ENCODE measurements at places on chromosomes 7 and 10.
A peak's percentile ranks its signal among the peaks of the same experiment; 100 is the strongest.

DNA sequence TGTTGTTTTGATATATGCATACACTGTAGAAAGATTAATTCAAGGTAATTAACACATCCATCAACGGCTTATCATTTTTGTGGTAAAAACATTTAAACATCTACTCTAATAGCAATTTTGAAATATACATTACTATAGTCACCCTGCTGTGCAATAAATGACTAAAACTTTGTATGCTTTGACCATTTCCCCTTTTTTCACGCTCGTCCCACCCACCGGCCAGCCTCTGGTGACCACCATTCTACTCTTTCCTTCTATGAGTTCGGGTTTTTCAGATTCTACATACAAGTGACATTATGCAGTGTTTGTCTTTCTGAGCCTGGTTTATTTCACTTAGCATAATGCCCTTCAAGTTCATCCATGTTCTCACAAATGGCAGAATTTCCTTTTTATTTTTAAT, 21.3 kb downstream of the CYCS start:
- ATAC-seq, result no peak

DNA sequence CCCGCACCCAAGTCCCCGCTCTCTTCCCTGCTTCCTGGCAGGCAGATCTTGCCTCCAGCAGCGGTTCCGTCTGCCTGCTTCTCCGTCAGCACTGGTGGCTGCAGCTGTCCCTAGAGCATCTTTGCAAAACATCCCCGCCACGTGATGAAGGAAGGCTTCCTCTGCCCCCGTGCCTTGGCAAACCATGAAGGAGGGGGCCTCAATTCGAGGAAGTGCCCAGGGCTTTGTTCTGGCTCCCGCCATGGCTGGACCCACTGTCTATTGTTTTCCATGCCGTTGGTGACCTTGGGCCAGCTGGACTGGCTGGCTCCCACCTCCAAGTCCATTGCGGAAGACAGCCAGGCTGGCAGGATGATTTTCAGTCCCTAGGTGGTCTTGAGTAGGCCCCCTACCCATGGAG, 13.2 kb upstream of the AQP1 start:
- no peak for ATAC-seq

DNA sequence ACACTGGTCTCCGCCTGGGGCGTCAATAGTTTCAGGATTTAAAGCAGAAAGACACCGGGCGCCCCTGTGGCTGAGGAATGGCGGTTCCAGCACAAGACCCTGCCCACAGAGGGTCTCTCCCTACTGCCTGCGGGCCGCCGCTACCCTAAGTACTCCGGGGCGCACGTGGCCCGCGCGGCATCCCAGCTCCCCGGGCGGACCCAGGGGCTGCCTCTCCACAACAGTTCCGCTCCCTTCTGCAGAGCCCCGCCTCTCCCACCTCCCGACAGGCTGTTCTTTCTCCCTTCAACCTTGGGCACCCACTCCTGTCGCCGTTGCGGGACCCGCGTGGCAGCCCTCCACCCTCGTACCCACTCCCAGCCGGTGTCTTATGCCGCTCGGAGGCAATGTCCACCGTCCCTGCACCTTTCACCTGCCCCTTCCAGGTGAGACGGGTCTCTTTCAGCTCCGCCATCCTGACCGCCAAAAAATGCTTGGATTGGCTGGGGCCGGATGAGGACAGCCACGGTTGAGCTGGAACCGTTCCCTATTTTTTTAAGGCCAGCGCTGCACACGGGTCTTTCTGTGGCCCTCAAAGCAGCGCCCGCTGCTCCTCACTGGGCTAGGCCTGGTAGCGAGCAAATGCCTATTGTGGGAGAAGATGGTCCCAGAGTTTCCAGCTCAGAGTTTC, 1.6 kb upstream of the NKX2-3 start:
- no peak for ATAC-seq

GRCh38 chr7:157136372-157136771, 2.4 kb upstream of the UBE3C start:
- ATAC-seq, result no peak

DNA sequence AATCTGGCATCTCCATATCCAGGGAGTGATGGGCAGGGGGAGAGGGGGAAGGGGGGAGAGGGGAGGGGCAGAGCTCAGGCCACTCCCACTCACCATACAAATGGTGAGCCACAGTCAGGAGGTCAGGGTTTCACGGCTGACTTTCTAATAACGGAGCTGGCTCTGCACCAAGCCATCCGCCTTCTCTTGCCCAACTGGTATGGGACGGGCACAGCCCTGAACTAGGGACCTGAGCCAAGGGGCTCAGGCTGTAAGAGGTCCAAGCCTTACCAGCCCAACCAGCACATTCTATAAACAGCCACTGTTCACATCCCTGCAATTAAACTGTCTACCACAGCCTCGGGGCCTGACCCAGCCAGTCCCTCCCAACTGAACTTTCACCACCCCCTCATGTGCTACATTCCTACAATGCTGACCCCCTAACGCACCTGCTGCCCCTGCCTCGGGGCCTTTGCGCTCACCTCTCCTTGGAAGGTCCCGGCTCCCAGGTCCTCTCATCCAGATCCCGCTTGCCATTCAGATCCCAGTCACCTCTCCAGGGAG, 32.5 kb downstream of the RGS10 start:
- no peak for ATAC-seq

DNA sequence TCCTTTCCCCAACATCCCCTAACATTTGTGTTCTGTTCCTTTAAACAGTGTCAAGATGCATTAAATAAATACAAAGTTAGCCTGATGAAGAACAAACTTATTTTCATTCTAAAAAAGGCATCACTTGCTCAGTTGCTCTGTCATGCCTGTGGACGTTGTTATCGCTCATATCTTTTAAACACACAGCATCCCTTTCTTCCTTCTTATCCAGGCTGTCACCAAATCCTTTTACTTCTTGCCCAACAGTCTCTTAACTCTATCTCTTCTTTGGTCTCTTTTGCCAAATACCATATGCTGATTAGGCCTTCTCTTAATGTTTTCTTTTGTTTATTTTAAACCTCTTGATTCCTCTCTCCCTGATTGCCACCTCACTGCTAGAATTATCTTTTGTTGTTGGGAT, 43.9 kb downstream of the DKK1 start:
- ATAC-seq, result no peak

DNA sequence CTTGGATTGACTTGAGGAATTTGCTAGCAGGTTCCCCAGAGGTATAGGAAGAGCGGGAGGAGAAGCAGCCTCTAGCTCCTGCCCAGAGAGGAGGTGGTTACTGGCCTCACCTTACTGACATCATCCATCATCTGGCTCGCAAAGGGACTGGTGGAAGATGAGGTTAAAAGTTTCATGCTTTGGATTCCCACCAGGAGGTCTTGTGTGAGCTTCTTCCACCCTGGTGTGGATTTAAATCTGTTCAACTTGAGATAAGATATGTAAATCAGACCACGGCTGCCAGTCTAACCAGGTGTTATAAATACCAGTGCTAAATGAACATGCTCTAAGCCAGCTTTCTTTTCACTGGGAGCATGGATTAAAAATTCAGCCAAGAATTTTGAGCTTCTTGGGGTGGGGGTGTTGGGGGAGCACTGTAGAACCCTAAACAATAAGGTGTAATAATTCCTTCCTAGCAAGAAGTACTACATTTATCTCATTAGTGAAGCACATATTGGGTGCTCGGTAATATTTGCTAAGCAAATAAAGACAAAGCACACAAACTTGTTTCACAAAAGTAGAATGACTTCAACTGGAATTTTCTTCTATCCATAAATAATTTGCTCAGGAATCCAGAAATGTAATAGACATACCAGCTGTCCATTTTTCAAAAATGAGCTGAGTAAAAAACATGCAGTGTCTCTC, 7.8 kb downstream of the PROSER2 start:
- no peak for ATAC-seq

DNA sequence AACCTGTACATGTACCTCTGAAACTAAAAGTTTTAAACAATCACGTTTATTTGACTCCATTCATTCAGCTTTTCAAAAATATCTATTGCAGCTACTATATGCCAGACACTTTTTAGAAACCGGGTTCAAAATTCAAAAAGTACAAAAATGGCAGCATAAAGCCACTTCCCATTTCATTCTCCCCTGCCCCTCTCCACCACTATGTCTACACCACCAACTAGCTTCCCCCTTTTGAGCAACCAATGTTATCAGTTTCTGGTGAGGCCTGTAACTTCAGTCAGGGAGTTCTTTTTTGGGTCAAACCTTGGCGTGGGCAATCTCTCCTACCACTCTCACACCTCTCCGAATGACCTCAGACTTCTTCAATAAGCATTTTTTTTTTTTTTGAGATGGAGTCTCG, 11.5 kb upstream of the HHEX start:
- no peak for ATAC-seq

GRCh38 chr10:100620087-100620835, 84.5 kb downstream of the HIF1AN start:
- ATAC-seq, result no peak

DNA sequence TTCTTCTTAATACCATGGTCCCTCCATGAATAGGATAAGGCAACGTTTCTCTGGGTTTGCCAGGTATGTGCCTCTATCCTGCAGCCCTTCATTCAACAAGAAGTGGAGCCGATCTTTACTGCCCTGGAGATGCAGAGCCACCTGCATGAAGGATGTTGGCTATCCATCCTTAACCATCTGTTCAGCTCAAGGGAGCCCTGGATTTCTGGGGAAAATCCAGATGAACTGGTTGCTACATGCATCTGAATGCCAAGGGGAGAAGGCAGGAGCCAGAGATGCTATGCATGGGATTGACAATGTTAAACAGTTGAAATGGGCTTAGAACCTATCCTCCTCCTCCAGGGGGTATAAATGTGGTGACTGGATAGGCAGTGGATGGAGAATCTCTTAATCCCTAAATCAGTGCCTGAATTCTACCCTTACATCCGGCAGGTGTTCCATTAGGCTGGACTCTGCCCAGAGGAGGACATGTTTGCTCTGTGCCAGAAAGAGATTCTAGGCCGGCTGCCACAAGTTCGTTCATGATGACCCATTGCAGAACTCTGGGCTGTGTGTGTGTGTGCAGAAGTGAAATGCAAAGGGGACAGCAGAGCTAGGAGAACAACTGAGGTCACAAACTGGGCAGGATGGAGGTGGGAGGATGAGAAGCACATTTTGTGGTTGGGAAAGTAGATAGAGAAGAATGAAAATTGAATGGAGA, 15.6 kb downstream of the CPED1 start:
- no peak for ATAC-seq

DNA sequence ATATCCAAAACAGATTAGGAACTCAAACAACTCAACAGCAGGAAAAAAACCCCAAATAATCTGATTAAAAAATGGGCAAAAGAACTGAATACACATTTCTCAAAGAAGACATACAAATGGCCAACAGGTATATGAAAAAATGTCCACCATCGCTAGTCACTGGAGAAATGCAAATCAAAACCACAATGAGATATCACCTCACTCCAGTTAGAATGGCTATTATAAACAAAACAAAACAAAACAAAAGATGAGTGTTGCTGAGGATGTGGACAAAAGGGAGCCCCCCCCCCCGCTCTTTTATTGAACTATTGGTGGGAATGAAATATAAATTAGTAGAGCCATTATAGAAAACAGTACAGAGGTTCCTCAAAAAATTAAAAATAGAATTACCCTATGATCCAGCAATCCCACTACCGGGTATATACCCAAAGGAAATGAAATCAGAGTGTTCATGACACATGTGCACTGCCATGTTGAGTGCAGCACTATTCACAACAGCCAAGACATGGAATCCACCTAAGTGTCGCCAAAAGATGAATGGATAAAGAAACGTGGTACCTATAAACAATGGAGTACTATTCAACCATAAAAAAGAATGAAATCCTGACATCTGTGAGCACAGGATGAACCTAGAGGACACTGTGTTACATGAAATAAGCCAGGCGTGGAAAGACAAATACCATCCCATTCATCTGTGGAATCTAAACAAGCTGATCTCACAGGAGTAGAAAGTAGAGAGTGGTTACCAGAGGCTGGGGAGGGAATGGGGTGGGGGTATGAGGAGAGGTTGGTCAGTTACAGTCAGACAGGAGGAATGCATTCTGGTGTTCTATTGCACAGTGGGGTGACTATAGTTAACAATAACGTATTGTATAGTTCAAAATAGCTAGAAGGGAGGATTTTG, 78.1 kb upstream of the RHEB start:
- ATAC-seq, result no peak

- no peak for ATAC-seq
Observed at GRCh38 chr10:10623958-10624566, 393.6 kb upstream of the CELF2 start.

- no peak for ATAC-seq
Observed at GRCh38 chr10:129853562-129853903, 110.5 kb downstream of the EBF3 start.

DNA sequence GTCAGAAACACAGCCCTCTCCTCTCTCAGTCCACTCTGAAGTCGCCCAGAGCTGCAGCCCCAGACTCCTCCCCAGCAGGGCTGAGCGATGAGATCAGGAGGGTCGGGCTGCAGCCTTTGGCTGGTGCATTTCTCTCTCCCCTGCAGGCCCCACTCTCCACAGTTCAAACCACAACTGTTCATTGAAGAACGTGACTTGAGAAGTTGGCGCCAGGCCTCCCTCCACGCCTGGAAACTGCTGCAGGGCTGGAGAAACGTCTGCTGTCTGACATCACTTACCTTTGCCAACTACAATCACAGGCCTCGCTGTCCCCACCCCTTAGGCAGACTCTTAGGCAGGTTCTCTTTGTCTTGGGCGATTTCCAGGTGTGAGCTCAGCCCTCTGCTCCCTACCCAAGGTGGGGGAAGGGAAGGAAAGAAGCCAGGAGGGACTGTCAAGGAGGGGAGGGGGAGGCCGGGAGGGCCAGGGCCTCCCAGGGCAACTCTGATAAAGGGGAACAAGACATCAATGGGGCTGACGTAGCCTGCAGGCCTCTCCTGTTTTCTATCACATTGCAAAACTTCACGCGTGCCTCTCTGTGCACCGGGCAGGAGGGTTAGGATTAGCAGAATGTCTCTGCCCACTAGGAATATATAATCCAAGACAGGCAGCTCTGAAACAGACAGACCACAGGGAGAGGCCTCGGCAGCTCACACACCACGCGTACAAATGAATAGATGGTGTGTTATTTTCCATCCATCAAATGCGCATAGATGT, 32.7 kb downstream of the CALML5 start:
- no peak for ATAC-seq

GRCh38 chr7:45007571-45008328, 7.7 kb downstream of the CCM2 start:
- ATAC-seq, result no peak

GRCh38 chr7:1065585-1066241, 21.4 kb downstream of the GPR146 start:
- peak; percentile 95 for ATAC-seq

- ATAC-seq, result no peak
Observed at GRCh38 chr10:132464256-132465192, 67.5 kb downstream of the PWWP2B start.

GRCh38 chr10:114334301-114334700, 70.0 kb downstream of the AFAP1L2 start:
- ATAC-seq, result no peak

DNA sequence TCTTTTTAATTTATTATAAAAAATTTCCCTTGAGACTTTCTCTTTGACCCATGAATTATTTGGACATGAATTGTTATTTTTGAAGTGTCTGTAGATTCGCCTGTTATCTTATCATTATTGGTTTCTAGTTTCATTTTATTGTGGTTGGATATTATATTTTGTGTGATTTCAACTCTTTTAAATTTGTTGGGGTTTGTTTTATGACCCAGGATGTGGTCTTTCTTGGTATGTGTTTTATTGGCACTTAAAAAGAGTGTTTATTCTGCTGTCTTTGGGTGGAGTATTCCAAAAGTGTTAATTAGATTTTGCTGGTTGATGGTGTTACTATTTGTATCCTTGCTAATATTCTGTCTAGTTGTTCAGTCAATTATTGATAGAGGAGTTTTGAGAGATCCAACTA, 50.5 kb upstream of the GPR141 start:
- ATAC-seq, result no peak
